ENCODE measurements at places on chromosomes 1 and 21.
A peak's percentile ranks its signal among the peaks of the same experiment; 100 is the strongest.

DNA sequence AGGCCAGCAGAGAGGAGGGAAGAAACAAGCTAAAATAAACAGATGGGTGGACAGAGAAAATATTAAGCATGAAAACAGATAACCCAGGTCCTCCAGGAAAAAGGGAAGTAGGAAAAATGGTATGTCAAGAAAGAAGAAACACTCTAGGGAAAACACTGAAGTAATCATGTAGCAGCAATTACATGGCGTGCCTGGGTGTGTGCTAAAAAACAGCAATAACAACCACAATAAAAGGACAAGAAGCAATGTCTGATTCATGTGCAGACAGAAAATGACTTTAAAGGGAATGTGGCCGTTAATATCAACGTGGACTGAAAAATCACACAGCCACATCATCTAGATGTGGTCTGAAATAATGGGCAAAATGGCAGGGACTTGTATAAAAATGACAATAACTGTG, 369.7 kb downstream of the PTBP2 start:
- DNase-seq = no peak

DNA sequence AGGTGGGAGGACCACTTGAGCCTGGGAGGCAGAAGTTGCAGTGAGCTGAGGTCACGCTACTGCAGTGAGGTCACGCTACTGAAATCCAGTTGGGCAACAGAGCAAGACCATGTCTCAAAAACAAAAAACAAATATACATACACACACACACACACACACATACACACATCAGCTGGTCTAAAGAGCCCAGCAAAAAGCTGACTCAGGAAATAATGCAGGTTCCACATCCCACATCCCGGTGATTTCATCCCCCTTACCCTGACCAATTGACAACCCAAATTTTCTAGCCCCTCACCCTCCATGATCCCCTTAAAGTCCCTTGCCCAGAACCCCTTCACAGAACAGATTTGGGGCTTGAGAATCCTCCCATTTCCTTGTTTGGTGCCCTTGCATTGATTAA, 11.9 kb upstream of the CFHR4 start:
- no peak for DNase-seq

DNA sequence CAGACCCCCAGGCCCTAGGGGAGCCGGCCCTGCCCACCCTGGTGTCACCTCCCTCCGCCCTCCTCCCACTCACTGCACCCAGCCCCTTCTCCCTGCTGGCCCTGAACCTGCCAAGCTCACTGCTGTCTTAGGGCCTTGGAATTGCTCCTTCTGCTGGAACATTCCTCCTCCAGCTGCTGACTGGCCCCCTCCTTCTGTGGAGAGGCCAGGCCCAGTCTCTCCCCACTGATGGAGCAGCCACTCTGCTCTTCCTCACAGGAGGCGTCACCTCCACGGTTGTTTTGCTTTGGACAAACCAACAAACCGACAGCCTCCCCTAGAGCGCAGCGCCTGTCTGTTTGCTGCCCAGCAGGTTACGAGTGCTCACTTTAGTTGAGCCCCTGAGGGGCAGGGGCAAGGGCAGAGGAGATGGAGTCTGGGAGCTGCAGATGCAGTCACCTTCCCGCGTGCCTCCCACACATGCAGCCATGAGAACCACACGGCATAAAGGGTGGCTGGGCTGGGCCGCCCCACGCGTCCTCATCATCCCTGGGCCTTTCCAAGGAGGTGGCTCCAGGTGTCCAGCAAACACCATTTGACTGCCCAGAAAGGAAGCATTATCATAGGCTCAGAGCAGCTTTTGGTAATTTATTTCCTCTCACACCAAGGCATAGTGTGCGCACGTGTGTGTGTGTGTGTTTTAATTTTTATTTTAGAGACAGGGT, 9.4 kb downstream of the OXCT2 start:
- no peak for DNase-seq

DNA sequence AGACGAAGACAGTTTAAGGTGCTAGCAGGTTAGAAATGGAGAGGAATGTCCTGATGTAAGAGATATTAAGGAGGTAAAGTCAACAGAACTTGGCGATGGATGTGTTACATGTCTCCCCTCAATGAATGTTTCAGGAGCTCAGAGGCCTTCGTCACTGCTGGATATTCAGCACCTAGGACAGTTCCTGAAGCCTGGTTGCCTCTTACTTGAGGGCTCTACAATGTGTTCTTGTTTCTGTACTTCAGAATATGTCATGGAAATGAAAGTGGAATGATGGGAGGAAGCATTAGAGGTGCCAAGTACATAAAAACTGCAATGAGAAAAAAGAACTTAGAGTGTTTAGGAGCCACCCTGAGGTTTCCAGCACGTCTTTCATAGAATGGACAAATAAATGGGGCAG, 17.7 kb downstream of the TNR start:
- peak; percentile 26 for DNase-seq

GRCh38 chr1:21369905-21370304, 70.0 kb upstream of the NBPF3 start:
- DNase-seq = no peak

DNA sequence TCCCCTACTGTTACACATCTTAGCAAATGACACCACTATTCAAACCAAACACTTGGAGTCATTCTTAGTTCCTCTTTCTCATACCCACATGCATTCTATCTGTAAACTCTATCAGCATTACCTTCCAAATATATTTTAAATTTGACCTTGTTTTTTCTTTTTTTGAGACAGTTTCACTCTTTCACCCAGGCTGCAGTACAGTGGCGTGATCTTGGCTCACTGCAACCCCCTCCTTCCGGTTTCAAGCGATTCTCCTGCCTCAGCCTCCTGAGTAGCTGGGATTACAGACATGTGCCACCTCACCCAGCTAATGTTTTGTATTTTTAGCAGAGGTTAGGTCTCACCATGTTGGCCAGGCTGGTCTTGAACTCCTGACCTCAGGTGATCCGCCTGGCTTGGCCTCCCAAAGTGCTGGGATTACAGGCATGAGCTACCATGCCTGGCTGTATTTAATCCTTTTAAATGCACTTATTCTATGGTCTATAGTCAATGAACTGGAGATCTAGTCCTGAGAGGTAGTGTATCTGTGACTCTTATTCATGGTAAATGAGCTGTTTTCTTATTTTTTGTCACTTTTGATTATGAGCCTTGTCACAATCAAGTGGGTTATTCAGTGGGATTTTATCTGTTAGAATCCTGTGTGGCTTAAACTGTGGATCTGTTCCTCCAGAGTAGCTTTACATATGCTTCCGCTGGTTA, 73.1 kb downstream of the GATAD2B start:
- no peak for DNase-seq

DNA sequence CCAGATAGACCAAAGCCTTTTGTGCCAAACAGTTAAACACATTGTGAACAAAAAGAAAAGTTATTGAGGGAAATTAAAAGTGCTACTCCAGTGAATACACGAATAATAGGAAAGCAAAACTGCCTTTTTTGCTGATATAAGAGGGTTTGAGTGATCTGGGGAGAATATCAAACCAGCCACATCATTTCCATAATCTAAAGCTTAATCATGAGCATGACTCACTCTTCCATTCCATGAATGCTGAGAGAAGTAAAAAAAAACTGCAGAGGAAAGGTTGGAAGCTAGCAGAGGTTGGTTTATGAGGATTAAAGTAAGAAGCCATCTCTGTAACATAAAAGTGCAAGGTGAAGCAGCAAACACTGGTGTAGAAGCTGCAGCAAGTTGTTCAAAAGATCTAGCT, 350.6 kb upstream of the NCAM2 start:
- DNase-seq = peak; percentile 75

DNA sequence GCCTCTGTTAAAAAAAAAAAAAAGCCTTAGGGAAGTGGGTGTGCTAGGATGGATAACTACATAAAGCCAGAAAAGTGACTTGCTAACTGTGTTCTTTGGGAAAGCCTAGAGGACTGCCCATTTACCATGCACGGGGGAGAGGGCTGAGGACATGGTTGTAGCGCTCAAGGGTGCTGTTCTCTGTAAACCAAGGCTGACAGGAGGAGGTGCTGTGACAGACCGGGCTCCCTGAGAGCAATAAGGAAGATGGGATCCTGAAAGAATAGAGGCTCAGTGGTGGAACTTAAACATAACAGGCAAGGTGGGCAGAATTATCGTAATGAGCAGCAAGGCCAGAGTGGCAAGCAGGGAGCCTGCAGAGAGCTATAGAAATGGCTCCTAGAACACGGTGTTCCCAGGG, 98.5 kb upstream of the DISP3 start:
- DNase-seq = no peak

GRCh38 chr1:54480525-54480848, 67.5 kb upstream of the ACOT11 start:
- DNase-seq = peak; percentile 96

- peak; percentile 51 for DNase-seq
Measured at GRCh38 chr1:20640183-20640597, 6.9 kb downstream of the PINK1 start.

GRCh38 chr1:211411639-211412038, 80.3 kb downstream of the RD3 start:
- no peak for DNase-seq

DNA sequence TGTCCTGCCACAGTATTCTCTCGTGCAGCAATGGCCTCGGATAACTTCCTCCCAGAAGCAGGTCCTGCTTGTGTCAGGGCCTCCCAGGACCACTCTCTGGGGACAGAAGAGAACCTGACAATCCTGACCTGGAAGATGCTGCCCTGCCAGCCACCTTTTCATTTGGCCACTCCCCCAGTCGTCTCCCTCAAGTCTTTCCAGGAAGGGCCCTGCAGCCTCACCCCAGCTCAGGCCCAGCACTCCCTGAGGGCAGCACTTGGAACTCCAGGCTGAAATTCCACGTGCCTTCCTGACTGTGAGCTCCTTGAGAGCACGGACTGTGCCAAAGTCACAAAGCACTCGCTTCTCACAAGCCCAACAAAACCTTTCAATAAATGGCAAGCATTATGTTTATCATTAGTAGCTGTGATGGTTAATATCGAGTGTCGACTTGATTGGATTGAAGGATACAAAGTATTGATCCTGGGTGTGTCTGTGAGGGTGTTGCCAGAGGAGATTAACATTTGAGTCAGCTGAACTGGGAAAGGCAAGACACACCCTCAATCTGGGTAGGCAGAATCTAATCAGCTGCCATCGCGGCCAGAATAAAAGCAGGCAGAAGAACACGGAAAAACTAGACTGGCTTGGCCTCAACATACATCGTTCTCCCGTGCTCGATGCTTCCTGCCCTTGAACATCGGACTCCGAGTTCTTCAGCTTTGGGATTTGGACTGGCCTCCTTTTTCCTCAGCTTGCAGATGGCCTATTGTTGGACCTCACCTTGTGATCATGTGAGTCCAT, 2.3 kb upstream of the CLEC20A start:
- DNase-seq = no peak

- DNase-seq = no peak
Measured at GRCh38 chr1:218353656-218354055, 8.5 kb downstream of the TGFB2 start.

DNA sequence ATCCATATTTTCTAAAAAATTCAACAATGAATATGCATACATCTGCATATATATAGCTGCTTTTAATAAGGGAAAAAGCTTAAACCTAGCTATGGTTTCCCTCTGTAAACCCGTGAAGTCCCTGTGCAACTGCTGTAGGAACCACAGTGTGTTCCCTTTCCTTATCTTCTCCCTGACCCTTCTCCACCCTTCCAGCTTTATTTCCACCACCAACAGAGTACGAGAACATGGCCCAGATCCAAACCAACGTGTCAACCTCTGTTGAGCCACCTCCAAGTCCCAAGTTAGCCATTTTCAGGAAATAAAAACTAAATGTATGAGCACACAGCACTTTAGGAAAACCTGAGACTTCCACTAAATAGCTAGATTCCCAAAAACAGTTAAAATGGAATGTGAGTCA, 20.3 kb downstream of the SUSD4 start:
- DNase-seq = no peak

DNA sequence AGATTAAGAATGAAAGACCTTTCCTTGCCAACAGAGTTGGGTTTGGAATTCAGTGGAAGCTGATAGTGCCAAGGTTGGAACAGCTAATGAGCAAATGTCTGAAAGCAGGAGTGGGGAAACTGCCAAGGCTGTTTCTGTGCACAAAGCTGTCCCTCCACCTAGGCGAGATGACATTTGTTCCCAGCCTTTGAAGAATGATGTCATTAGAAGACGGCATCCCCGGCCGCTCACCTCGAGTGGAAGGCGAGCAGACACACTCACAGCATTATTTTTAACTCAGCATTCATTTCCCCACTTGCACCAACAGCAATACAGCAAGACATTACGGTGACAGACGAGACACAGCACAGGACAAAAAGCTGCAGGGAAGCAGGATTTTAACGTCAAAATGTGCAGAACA, 463.9 kb downstream of the PCP4 start:
- no peak for DNase-seq

- DNase-seq = no peak
Measured at GRCh38 chr1:53337499-53337898, 9.6 kb upstream of the LRP8 start.

- no peak for DNase-seq
Measured at GRCh38 chr1:6292102-6292501, 31.2 kb upstream of the GPR153 start.

DNA sequence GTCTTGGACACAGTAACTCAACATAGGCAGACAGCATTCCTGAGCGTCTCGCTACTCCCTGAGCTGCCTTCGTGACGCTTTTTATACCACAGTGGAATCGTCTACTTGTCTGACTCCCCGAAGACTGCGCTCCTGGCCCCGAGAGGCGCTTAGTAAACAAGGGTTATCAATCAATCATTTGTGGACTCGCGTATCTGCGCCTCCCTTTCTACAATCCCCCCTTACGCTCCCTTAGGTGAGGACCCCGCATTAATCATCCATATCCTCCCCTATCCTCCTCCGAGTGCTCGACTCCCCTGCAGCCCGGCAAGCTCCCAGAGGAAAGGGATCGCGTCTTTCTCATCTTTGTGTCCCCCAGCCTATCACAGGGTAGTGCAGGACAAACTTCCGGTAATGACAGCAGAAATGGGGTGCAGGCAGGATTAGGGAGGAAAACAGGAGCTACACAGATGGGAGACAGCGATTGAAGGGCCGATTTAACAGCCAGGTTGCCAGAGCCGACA, 522 bp downstream of the TMEM59 start:
- DNase-seq = peak; percentile 57

DNA sequence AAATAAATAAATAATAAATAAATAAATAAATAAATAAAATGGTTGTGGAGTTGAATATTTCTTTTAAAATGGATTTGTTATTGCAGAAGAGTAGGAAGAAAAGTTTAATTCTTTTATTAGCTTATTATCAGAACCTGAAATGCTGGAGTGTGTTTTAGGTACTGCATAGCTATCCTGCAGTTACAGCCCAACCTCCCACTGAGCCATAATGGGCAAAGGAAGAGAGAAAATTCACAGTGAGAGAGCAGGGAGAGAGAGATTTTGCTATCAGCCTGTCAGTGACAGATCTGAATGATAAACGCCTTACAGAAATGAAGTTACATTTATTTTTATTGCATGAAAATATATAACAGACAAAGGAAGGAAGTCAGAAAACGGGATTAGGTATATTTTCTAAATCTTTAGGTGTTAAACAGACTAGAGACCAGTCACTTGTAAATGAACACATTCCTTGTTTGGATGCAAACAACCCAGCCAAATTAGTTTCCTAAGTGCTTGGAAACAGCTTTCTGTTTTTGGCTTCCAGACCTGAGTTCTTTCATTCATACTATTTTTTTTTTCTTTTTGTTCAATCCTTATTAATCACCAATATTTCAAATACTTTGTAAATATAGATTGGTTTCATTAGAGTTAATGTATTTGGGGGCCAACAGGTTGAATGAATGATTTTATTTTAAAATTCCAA, 425.3 kb downstream of the USP25 start:
- DNase-seq = no peak

- no peak for DNase-seq
Measured at GRCh38 chr1:40853113-40853884, 8.9 kb downstream of the CITED4 start.

GRCh38 chr1:152034324-152034653, 2.5 kb downstream of the S100A11 start:
- no peak for DNase-seq

Measured in fibroblast of skin of right quadriceps (primary cell).